NCI-H460 (cell line): ENCODE measurements at places on chromosomes 12 and 14. TPM values are rescaled to one million over a fixed set of nuclear protein-coding genes. Genes with fewer than 3 reads are reported as not detected.

GRCh38 chr12:89156340-89156739 lies 196.0 kb downstream of the DUSP6 start:
- DNase-seq: no peak

GRCh38 chr14:69769623-69770022 lies 2.7 kb downstream of the SRSF5 start:
- no peak for DNase-seq

- no peak for DNase-seq
Observed at GRCh38 chr12:13147688-13148484, 44.4 kb upstream of the GSG1 start.

DNA sequence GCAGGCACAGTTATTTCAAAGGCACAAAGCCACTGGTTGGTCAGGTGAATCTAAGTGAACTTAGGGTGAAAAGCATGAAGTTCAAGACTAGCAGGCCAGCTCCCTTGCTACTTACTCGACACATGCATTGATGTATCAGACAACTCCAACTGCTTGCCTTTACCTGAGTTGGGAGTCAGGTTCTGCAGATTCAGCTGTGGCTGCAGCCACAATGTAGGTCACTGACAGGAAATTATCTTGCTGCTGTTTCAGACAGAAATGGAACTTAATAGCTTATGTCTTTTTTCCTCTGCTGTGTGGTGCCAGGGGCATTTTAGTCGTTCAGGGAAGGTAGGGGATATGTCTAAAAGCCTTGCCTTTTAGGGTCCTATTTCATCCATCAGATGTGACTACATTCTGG lies 125.6 kb upstream of the RPH3A start:
- no peak for DNase-seq

PPP4R4 gene
- total RNA-seq: 0.35 TPM in 1 of 2 replicates, not detected in the other

MANSC1 gene
- 2.7 TPM in 2 replicates for total RNA-seq

NDUFA12 gene
- 154 and 175 TPM in 2 replicates for total RNA-seq

SERPINA6 gene
- 0.26 TPM in 1 of 2 replicates, not detected in the other for total RNA-seq

PIANP gene
- not detected in 2 replicates for total RNA-seq
